ENCODE measurements at places on chromosomes 7 and 10.
A peak's percentile ranks its signal among the peaks of the same experiment; 100 is the strongest.

DNA sequence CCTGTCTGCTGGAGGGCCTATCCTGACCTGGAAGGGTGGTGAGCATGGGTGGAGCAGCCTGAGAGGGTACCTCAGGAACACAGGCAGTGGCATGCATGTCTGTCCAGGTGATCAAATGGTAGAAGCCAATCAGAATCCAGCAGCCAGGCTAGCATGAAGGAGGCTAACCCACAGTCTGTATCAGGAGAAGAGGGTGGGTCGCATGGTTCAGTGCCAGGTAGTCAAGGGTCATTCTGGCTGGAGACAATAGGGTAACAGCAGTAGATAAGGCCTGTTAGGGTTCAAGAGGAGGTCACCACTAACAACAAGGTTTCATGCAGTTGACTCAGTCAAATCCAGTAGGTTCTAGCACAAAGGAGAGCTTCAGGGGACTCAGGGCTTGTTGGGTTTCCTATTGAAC, 10.4 kb downstream of the ALDH18A1 start:
- DNase-seq = no peak

DNA sequence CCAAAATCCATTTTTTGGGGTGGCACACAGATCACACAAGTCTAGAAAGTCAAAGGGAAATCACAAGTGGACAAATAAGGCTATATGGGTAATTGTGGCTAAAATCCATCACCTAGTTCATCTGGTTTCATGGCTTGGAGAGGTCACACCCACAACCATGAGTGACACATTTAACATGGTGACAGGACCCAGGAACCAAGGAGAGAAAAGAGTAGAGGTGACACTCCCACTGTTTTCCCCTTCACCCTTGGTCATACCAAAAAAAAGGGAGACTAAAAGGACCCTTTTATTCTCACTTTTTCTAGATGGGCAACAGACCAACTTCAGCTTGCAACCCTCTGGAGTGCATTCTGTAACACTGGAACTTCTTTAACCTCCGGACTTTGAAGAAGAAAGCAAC, 46.2 kb upstream of the ZNF107 start:
- peak; percentile 25 for DNase-seq

GRCh38 chr7:130505753-130506152, 13.9 kb downstream of the MEST start:
- DNase-seq = no peak

DNA sequence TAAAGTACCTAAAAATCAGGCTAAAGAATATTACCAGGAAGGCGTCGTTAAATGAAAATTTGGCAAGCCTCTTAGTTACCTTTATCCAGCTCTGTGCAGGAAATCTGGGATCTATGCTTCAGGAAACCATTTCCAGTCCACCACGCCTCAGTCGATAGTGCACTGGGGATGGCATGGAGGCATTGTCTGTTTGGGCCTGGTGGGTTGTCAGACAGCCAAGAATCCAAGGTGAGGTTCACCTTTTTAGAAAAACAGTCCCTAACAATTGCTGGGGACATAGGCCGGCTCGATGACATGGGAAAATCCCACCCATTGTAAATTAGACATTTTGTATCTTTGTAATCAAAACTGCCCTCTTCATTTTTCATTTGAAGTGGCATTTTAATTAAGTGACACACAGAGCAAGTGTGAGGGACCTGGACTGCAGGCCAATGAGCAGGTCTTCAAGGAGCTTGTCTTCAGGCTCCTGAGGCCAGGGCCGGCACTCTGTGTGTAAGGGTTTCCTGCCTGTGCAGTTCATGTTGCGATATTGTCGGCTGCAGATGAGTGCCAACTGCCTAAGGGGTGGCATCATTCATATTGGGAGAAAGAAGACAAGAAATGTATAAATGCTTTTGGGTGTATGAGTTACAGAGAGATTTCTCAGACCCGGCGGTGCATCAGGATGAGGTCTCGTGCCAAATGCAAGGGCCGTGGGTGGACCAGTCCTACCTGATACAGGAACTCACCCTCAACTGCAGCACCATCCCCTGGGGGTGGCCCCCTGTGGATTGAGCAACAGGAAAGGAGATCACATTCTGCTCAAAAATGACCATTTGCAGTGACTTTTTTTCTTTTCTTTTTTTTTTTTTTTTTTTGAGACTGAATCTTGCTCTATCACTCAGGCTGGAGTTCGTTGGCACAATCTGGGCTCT, 80.8 kb downstream of the PTPRE start:
- no peak for DNase-seq

GRCh38 chr7:151113344-151114150, 27.3 kb downstream of the AGAP3 start:
- DNase-seq = peak; percentile 97

DNA sequence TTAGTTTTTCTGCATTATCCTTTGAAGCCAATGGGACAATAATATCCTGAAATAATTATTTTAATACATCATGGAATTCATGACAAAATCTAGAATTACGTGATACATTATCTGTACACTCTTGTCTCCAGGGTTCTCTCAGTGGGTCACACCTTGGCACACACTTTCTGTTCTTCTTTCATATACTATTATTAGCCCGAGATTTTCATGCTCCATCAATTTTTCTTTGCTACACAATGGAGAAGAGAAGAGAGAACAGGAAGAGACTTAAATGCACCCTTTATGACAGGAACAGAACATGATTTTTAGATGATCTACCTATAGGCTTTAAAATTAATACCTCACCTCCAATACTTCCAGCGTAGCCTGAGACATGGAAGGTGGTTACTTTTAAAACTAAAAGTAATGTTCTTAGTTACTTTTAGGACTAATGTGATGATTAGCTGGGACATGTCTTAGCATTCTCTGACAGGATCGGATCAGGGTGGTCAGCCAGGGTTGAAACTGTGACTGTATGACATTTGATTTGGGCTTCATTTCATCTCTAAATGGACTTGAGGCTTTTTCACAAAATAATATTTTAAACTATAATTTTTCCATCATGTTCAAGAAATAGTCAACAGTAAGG, 148.2 kb upstream of the WNT16 start:
- DNase-seq = no peak

GRCh38 chr10:14770927-14771326, 3.8 kb downstream of the FAM107B start:
- no peak for DNase-seq

DNA sequence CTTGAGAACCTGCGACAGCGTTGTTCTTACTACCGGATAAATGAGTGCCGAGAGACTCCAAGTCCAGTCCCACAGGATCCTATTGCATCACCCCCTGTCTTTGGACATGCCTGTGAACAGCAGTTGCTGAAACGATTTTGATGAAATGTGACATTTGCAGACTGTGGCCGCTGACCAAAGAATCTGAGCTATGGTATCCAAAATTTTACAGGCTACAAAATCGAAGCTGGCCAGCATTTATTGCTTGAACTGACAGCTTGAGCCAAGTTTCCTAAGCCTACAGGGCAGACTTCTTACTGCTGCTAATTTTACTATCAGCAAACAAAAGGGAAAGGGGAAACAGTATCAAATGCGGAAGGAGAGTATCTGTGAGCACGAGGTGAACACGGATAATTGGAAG, 12.1 kb upstream of the NPVF start:
- no peak for DNase-seq

DNA sequence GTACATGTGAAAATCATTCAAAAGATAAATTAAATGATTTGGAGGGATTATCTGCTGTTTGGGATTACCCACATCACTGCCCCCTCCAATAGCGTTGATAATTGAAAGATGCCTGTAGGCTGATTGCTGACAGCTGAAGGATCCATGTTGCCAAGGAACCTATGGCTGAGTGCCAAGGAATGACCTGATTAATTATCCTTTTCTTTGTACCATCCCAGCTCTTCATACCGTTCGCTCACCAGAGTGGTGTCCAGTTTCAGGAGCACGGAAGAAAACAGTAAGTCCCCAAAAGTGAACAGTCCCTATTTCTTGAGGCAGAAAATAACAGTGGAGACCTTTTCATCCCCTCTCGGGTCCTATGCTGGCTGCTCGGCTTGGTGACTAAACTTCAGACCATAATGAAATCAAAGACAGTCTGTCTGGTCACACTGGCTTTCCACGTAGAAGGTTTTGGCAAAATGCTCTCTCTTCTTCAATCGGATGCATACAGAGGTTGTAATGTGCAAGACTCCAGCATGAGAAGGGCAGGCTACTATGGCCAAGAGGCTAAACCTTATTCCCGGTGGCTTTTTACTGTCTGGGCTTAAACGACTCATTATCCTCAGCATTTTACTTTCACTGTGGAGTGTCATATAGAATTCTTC, 108.8 kb downstream of the SPAG6 start:
- no peak for DNase-seq

GRCh38 chr10:120473593-120473992, 16.6 kb downstream of the PLPP4 start:
- DNase-seq = no peak

GRCh38 chr10:132855889-132856288, 69.9 kb upstream of the NKX6-2 start:
- no peak for DNase-seq

- no peak for DNase-seq
These were observed 158.0 kb downstream of the PAXIP1 start for GRCh38 chr7:154844955-154845354.

DNA sequence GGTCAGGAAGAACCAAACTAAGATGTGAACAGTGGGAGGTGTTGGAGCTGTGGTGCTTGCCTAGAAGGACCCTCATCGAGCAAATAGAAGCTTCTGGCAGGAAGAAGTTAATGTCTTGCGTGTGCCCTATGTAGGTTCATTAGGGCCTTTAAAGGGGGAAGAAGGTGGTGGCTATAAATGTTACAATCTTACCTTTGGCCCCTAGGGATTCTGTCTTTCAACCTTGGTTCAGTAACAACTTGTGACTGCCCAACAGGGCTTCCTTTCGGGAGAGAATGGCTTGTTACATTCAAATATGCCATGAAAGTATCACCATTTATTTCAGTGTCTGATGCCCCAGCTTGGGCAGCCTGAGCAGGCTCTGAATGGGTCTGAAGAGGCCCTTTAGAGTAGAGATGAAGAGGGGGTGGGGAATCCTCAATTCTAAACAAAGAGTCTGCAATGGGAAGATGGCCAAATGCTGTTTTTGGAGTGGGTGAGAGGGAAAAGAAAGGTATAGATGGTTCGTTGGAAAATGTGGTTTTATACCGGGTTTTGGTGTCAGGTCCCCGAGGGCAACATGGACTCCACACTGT, 108.0 kb downstream of the TCF7L2 start:
- peak; percentile 30 for DNase-seq
